Fibroblast of mammary gland (primary cell): ENCODE measurements at places on chromosomes 11 and 22.
A peak's percentile ranks its signal among the peaks of the same experiment; 100 is the strongest.

GRCh38 chr11:2216400-2217064, 44.9 kb upstream of the TH start:
- DNase-seq: no peak

- DNase-seq: no peak
Observed at GRCh38 chr11:126523441-126524205, 168.1 kb downstream of the ST3GAL4 start.

DNA sequence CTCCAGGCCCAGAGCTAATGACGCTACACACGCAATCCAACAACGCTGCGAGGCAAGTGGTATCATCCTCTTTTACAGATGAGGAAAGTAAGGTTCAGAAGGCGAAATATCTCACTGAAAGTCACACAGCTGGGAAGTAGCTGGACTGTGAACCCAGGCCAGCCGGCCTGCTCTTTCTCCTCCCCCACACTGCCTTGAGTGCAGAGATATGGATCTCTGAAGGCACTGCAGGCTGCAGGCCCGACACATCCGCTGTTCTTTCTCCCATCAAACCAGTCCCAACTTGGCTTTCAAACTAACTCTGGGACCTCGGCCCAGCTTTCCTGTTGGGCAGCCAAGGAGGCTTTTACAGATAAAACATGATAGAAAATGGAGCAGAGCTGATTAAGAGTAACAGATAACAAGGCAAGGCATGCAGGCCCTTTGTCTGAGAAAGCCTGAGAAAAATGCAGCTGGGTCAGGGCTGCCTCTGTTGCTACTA, 64.0 kb upstream of the PTPRJ start:
- DNase-seq: no peak

DNA sequence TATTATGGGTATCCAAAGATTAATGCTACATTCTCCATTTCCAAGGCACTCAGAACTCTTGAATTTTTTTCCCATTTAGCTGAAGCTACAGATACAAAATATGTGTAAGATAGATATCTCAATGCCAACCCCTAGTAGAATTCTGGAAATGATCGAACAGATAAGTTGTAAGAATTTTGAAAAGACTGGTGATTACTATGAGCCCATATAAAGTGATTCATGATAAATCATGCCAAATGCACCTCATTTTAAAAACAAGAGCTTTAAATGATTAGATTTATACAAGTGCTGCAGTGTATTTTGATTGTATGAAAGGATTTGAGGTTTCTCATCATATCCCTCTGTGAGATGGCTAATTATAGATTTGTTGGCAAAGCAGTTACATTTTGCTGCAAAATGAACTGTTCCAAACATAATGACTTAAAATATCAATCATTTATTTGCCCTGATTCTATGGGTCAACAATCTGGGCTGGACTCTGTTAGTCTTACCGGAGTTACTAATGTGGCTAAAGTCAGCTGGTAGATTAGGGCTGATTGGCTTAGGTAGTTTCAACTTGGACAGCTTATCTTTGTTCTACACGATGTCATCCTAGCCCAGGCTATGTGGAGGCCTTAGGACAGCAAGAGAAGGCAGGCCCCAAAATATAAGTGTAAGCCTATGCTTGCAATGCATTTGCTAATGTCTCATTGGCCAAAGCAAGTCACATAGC, 3.4 kb downstream of the OR10V1 start:
- DNase-seq: peak; percentile 6

- no peak for DNase-seq
Observed at GRCh38 chr11:61004761-61005181, 33.3 kb downstream of the CD6 start.

GRCh38 chr11:94635072-94635471, 67.9 kb downstream of the PIWIL4 start:
- no peak for DNase-seq

GRCh38 chr22:28589102-28589750, 90.4 kb downstream of the TTC28 start:
- DNase-seq: no peak

- DNase-seq: peak; percentile 81
Observed at GRCh38 chr11:128502726-128503125, 84.6 kb downstream of the ETS1 start.

GRCh38 chr22:32469799-32470212, 4.8 kb upstream of the FBXO7 start:
- DNase-seq: peak; percentile 85

DNA sequence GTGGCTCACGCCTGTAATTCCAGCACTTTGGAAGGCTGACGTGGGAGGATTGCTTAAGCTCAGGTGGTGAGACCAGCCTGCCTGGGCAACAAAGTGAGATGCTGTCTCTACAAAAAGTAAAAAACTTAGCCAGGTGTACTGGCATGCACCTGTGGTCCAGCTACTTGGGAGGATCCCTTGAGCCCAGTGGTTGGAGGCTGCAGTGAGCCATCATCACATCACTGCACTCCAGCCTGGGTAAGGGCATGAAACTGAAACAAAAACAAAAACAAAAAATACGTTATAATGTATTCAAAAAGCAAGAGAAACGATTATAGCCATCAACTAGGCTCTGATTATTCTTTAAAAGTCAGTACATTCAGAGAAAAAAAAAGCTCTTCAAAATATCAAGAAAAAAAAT, 62.5 kb downstream of the TCF20 start:
- DNase-seq: no peak
